ENCODE measurements at places on chromosomes 5 and 9.

GRCh38 chr5:151459680-151460324 is 12.4 kb downstream of the SLC36A1 start:
- DNase-seq = no peak

GRCh38 chr5:89988998-89989655 is 420.4 kb downstream of the CETN3 start:
- no peak for DNase-seq

- DNase-seq = peak; percentile 93
These were observed 112.7 kb downstream of the NR6A1 start for GRCh38 chr9:124658165-124659017.

- DNase-seq = no peak
These were observed 63.9 kb downstream of the MEGF9 start for GRCh38 chr9:120650352-120650751.

DNA sequence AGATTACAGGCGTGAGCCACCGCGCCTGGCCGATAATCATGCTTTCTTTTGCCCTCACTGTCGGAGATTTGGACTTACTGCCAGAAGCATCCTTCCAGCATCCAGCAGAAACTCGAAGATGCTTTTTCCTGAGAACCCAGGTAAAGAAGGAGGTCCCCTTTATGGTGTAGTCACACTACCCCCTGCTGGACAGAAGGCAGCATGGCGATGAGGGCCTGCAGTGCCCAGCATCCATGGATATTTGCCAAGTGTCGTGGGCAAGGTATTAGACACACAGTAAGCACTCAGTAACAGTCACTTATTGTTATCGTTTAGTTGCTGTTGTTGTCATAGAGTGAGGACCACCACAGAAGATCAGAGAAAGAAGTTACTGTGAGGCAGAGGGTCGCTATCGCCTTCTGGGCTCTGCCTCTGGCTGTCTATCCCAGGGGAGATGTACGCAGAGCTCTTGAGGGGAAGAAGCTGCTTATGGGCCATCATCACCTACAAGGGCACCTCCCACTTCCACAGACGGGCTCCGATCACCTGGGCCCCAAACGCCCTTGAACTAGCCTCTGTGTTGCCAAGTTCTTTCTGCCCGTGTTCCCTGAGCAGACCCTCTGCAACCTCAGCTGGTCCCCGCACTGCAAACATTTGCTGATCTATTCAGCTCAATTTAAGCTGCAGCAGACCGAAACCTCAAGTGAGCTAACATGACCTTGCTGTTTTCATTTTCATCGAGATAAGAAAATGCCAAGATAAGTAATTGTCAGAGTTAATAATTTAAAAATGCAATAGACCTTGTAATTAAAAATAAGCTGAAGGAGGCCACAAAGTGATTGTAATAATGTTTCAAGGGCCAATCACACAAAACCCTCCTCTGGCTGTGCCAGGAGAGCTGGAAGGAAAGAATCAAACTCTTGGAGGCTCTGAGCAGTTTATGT is 23.9 kb downstream of the C5orf15 start:
- peak; percentile 46 for DNase-seq

DNA sequence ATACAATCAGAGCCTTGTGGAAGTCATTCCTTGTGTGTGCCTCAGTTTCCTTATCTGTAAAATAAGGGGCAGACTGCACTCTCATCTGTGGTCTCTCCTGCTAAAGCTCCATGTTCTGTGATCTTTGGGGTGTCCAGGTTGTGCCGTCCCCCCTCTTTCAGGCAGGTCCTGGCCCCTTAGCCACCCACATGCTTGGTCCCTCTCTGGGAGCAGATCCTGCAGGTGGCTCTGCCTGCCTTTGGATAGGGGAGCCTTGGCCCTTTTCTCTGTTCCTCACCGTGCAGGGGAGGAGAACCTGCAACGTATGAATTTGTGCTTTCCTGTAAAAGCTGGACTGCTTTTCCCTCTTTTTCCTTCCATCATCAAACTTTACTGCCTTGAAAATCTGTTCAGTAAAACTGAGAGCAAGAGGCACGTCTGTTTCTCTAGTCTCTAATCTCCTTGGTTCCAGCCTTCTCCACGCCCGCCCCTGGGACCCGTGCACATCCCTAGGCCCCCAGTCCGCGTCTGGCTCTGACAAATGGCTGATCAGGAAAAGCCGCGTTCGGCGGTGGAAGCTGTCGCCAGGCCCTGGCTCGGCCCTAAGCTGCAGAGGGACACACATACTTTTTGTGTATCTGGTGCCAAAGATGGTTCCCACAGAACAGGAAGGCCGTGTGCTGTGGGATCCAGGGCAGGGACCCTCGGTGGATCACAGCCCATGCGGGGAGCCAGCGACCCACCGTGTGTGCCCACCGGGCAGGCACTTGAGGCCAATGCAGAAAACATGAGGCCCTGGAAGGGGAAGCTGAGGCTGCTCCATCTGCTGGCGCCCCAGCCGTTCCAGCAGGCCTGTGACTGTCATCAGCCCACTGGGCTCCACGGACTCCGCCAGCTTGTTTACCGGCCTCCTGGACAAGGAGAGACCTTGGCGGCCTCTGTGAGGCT is 43.4 kb upstream of the COL5A1 start:
- no peak for DNase-seq

DNA sequence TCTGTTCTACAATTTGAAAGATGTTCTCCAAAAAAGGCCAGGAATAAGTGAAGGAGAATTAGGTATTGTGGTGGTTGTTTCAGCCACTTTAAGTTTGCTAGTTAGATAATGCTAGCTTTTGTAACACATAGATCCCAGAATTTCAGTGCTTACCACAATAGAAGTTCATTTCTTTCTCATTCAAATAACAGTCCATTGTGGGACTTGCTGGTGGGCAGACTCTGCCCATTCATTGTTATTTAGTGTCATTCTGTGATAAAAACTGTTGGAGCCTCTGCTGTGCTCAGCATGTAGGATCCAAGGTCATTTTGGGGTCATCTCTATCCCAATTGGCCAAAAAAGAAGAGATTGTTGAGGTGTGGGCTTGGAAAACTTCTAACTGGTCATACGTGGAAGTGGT is 106.8 kb downstream of the CCDC192 start:
- DNase-seq = no peak

DNA sequence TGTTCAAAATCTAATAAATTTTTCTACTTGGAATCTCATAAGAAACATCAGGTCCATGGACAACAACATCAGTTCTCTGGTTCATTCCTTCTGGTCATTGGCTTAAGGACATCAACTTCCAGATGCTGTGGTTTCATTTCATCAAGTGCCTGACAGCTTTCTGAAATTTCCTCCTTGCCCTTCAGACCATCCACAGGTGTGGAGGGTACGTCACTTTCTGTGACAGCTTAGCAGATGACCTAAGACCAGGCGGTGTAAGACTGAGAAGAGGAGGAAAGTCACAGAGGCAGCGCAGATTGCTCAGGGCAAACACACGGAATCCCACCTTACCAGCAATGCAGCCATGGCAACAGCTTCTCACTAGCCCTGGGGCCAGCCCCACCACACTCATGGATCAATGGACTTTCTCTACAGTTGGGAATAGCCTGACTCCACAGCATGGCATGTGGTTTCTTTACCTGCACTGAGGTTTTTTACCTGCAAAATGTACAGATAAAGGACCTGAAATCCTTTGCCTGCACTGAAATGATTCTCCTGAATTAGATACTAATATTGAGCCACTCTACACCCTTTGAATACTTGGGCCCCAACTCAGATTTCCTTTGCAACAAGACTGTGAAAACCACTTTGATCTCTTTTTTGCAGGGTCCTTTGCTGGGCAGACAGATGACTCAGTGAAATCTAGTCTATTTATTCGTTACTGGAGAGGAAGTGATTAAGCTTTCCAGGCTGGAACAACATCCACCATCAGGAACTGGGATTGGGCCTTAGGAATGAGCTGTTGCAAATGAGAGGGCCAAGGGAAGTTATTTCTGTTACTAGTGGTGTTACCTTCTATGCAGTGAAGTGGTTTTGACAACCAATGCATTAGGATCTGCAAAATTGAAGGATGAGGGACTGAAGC is 26.9 kb downstream of the TICAM2 start:
- no peak for DNase-seq

GRCh38 chr9:75046725-75047345 is 18.7 kb upstream of the CARNMT1 start:
- DNase-seq = no peak

DNA sequence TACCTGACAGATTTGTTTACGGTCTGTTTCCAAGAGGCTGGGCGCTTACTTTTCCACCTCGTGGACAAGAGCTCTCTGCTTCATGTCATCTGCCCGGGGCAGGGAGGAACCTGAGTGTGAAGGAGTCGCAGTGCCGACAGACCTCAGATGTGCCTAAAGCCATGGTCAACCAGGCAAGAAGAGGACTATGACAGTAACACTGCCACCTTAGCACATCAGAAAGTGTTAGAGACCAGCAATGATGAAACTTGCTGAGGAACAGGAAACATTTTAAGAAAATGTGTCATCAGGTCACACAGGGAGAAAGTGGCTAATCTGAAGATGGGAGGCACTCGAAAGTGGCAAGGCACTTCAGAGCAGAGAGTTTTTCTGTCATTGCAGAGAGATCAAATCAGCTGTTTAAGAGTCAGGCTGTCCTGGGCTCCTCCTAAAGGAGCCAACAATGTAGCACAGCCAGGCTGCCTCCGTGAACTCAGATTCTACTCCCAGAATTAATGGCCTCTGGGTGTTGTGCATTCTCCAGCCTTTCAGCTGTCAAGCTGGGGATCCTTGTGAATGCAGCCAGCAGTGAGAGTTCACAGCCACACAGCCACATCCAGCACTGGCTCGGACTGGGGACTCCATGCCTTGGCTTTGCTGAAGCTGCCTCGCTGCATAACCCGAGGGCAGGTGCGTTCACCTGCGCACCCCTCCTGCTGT is 94.6 kb downstream of the RAPGEF1 start:
- DNase-seq = no peak

GRCh38 chr9:136455043-136456002 is 15.7 kb upstream of the INPP5E start:
- DNase-seq = no peak

DNA sequence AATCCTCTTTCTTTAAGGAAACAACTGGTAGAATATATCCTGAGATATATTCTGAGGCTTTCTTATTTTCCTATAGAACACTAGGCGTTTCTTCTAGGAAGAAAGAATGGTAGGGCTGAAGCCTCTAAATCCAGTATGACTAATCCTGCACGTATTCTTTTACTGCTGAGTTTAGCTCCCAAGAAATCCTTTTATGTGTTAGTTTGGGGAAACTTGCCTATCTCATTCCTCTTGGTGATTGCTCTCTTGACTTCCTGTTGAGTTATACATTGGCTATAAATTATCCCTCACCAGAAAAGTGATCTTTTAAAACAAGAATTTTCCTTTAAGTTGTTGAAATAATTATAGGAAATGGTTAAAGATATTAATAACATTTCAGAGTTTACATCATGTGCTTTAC is 422.9 kb downstream of the TMEM161B start:
- DNase-seq = no peak

- DNase-seq = no peak
These were observed 22.6 kb downstream of the CDH9 start for GRCh38 chr5:27015758-27016157.

GRCh38 chr9:8879284-8879683 is 1079.7 kb upstream of the DMAC1 start:
- no peak for DNase-seq

- DNase-seq = no peak
These were observed 47.4 kb downstream of the EXOSC2 start for GRCh38 chr9:130741024-130741305.

DNA sequence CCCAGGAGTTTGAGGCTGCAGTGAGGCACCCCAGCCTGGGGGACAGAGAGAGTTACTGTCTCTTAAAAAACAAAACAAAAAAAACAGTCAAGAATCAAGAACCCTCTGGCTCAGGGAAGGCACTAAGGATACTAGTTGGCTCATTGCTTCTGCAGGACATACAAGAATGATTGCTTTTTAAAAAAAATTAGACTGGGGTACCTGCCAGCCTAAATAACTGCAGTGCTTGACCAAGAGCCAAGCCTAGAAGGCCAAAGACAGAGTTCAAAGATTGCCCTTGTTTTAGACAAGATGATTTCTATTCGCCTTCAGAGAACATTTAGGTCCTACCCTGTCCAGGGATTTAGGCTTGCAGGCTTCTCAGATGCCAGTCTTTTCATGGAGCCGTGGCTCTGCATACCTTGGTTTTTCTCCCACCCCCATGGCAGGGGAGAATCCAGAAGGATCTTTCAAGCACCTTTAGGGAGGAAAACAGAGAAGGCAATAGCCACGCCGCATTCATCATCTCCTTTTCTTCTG is 93.7 kb upstream of the IL6ST start:
- DNase-seq = no peak

DNA sequence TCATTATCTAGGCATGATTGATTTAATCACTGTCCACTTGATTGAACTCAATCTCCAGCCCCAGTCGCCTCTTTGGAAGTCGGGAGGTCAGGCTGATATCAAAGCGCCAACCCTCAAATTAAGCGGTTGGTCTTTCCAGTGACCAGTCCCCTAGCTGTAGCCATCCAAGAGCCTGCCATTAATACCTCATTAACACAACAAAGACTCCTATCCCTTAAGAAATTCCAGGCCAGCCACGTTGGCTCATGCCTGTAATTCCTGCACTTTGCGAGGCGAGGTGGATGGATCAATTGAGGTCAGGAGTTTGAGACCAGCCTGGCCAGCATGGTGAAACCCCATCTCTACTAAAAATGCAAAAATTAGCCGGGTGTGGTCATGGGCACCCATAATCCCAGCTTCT is 27.4 kb upstream of the GCNT1 start:
- no peak for DNase-seq

- DNase-seq = no peak
These were observed 478.1 kb upstream of the SMC2 start for GRCh38 chr9:103615994-103616393.

DNA sequence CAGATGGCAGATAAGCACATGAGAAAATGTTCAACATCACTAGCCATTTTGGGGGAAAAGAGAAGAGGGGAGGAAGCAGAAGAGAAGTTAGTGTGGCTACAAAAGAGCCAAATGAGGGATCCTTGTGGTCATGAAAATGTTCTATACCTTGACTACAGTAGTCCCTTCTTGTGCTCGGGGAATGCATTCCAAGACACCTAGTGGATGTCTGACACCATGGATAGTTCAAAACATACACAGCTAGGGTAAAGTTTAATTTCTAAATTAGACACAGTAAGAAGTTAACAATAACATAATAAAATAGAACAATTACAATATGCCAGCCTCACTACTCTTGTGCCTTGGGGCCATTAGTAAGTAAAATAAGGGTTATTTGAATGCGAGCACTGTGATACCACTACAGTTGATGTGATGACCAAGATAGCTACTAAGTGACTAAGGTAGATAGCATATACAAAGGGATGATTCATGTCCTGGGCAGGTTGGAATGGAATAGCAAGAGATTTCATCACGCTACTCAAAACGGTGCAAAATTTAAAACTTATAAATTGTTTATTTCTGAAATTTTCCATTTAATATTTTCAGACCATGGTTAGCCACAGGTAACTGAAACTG is 344.1 kb downstream of the NR2F1-AS1 start:
- DNase-seq = no peak

All from HCT116 (cell line).